ENCODE measurements at places on chromosomes 5 and 9.

- no peak for DNase-seq
Measured at GRCh38 chr9:104944356-104944755, 16.4 kb upstream of the ABCA1 start.

- DNase-seq, result no peak
Measured at GRCh38 chr9:80030801-80031200, 459.0 kb downstream of the TLE4 start.

- DNase-seq, result no peak
Measured at GRCh38 chr5:95727764-95728191, 3.4 kb upstream of the RHOBTB3 start.

DNA sequence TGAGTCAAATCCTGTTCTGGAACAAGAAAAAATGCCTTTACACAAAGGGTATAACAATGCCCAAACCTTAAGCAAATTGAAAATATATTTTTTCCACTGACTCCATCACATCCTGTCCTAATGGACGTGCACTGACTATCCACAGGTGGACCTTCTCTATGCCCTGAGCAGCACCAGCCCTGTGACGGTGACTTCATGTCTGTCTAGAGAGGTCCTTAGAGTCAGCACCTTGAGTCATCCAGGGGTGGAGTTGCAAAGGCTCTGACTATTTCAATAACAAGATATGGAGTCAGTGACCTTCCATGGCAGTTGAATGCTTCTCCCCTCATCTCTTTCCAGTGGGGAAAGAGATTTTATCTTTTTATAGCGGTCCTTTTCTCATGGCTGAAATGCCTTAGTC lies 78.0 kb downstream of the YIPF5 start:
- DNase-seq, result no peak
